ENCODE measurements at places on chromosomes 12 and 14.

DNA sequence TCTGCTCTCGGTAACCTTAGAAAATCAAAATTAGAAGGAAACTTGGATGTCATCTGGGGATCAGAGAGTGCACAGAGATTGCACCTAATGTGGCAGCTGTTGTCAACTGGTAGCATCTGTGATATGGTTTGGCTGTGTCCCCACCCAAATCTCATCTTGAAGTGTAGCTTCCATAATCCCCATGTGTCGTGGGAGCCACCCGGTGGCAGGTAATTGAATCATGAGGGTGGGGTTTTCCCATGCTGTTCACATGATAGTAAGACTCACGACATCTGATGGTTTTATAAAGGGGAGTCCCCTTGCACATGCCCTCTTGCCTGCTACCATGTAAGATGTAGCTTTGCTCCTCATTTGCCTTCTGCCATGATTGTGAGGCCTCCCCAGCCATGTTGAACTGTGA, 127.7 kb upstream of the SRRM4 start:
- DNase-seq, result peak; percentile 4

- DNase-seq, result no peak
Observed at GRCh38 chr14:105496831-105497591, 6.0 kb downstream of the TEDC1 start.

GRCh38 chr12:22357531-22357930, 23.0 kb upstream of the ST8SIA1 start:
- no peak for DNase-seq

DNA sequence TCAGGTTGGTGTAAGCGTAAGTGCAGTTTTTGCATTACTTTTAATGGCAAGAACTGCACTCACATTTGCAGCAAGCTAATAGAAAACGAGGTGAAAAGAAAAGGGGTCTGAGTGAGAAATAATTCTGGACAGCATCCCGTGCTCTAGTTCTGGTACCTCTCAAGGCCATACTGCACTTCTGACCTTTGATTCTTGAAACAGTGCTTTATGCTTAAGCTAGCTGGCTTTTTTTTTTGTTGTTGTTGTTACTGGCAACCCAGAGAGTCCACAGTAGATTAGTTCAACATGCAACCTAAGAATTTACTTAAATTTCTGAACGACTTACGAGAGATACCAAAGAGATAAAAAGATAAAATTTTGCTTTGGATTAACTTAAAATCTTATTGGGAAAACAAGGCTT, 75.2 kb upstream of the PRKD1 start:
- no peak for DNase-seq

DNA sequence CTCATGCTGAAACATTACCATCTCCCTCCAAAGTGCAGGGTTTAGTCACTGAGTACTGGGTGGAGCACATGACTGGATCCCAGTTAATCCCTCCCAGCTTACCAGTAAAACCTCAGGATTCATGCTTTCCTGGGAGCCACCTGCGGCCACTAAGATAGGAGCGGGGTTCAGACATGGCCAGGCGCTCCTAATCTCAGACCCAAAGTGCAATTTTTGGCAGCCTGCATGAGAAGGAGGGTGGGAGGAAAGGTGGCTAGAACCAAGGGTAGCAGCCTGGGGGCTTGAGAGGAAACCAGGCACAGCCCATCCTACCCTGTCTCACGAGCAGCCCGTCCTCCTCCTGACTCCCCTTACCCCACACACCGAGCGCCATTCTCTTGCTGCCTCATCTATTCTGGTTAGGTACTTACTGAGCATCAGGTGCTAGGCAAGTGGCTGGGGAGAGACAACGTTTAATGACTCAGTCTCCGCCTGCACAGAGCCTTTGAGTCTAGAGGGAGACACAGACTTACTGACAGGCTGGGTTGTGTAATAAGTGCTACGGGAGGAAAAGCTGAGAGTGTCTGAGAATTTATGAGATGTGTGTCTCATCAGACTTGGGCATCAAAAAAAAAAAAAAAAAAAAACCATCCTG, 9.9 kb downstream of the GPRC5A start:
- DNase-seq, result peak; percentile 95

DNA sequence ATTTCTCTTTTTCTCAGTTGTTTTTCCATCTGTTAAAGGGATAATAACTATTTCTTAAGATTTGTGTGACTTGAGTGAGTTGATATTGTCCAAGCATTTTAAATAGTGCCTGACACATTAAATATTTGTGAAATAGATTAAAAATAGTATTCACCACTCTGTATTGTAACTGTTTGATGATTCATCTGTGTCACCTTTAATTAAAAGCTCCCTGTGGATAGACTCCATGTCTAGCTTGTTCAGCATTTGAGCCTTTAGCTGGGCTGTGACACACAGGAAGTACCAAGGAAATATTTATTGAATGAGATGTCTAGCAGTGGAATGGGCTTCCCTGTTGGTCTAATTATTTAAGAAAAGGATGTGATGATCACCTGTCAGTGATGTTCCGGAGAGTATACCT, 1.8 kb upstream of the GLIPR1L2 start:
- DNase-seq, result peak; percentile 81

GRCh38 chr14:83253870-83254269, 1720.2 kb upstream of the SEL1L start:
- no peak for DNase-seq

DNA sequence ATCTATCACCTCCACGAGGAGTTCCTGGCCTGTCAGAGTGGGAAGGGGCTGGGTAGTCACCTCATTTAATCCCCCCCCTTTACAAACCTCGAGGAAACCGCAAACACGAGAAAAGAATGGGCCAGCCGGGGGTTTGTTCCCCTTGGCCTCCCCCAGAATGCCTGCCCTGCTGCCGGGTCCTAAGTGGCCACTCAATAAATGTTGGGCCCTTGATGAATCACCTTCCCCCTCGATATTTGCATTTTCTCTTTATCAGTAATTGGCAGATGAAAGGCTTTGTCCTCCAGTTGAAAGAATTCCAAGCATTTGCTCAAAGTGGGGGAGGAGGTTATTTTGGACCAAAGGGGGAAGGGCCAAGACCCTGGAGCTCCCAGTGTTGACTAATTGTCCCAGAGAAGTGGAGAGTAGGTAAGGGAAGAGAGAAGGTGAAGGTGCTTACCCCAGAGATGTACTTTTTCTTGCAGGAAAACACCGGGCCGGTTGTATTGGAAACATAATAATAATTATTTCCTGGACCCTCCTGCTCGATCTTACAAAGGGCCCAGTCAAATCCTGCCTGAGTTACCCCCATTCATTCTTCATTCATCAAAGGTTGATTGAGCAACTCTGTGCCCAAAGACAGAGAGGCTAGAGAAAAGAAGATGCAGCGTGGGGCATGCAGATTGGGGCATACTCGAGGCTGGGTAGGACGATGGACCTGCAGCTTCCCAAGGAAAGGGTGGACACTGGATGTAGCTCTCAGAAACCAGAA, 1.9 kb upstream of the KDM2B start:
- peak; percentile 49 for DNase-seq

GRCh38 chr14:92176476-92176875, 54.7 kb downstream of the CPSF2 start:
- DNase-seq, result no peak

- DNase-seq, result peak; percentile 80
Observed at GRCh38 chr14:73977896-73978295, 27.8 kb downstream of the COQ6 start.

DNA sequence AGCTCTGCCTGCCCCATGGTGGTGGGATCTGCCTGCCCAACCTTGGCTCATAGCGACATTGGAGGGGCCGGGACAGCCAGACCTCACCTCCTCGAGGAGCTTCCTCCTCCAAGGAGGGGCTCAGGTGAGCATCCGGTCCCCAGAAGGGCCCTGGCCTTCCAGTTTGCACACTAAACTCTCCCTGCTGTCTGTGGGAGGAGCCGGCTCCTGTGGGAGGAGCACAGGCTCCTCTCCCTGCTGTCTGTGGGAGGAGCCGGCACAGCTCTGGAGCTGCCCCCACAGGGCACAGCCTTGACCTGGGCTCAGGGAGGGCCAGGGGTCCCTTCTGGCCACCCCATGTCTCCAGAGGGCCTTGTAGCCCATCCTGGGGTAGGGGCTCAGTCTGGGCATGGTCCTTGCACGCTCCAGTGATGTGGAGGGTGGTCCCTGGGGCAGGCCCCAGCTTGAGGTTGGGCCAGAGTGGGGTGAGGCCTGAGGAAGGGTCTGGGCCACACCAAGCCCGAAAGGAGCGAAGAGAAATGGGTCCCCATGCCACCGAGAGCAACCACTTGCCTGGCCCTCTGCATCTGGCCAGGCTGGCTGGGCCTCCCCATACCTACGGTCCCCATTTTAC, 147.5 kb upstream of the C14orf180 start:
- DNase-seq, result no peak

DNA sequence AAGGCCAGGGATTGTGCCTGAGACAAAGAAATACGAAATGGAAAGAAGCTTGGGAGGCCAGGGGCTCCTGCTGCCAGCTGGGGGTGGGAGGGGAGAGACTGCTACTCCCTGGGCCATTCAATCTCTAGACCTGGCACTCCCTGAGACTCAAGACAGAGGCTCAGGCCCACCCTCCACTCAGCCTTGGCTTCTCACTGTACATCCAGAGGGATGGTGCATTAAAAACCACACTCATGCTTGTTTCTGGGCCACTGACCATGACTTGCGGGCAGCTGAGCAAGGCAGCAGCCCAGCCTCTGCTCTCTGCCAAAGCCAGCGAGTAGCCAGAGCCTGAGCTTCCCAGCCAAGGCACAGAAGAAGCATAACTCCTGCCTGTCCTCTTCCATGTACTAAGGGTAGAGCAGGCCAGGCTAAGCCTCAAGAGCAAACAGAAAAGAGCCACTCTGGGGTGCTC, 41.5 kb downstream of the PITPNM2 start:
- no peak for DNase-seq

- peak; percentile 14 for DNase-seq
Observed at GRCh38 chr12:49346659-49347310, at the start of gene DNAJC22. Gene DNAJC22, plus strand, starts transcription at chr12:49346888. Its CDS starts 1,985 bp downstream, at chr12:49348873.

- no peak for DNase-seq
Observed at GRCh38 chr14:36361210-36361853, 40.9 kb upstream of the MBIP start.

DNA sequence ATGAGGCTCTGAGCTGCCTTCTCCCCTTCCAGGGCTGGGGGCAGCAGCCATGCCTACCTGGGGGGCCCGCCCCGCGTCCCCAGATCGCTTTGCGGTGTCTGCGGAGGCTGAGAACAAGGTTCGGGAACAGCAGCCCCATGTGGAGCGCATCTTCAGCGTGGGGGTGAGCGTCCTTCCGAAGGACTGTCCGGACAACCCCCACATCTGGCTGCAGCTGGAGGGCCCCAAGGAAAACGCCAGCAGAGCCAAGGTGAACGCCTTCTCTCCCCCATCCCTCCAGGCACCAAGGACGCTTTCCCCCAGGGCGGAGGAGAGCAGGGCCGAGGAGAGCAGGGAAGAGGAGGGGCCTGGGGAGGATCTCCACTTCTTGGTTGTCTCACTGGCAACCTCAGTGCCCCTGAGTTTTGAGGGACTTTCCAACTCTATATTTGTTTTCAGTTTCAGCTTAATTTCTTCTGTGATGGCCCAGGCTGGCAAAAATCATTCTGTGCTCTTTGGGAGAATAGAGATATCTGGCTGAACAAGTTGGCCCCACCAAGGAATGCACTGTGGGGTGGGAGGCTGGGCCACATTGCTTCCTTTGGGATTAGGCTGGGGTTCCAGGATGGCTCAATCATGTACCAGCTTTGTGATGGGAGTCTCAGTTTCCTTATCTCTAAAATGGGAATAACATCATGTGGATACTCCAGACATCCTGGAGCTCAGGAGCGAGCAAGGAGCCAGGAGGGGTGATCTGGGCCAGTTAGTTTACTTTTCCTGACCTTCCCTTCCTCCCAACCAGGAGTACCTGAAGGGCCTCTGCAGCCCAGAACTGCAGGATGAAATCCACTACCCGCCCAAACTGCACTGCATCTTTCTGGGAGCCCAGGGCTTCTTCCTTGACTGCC, 1.2 kb downstream of the KHNYN start:
- peak; percentile 70 for DNase-seq

DNA sequence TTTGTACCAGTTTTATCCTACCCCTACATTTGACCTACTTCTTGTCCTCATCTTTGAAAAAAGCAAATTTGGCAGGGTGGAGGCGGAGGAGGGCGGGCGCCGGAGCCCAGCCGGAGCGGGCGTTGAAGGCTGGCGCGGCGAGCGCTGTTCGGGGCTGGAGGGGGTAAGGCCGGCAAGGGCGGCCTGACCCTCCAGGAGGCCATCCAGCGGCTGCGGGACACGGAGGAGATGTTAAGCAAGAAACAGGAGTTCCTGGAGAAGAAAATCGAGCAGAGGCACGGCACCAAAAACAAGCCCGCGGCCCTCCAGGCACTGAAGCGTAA, 27.2 kb downstream of the FBXO34 start:
- DNase-seq, result no peak

- DNase-seq, result no peak
Observed at GRCh38 chr12:77308056-77308455, 242.7 kb upstream of the E2F7 start.

Data from EH (cell line).